ENCODE measurements at places on chromosomes 5 and 9.

- DNase-seq: no peak
Measured at GRCh38 chr5:17426104-17426749, 71.8 kb upstream of the TAF11L2 start.

GRCh38 chr9:107018861-107019545, 156.0 kb downstream of the ZNF462 start:
- no peak for DNase-seq

DNA sequence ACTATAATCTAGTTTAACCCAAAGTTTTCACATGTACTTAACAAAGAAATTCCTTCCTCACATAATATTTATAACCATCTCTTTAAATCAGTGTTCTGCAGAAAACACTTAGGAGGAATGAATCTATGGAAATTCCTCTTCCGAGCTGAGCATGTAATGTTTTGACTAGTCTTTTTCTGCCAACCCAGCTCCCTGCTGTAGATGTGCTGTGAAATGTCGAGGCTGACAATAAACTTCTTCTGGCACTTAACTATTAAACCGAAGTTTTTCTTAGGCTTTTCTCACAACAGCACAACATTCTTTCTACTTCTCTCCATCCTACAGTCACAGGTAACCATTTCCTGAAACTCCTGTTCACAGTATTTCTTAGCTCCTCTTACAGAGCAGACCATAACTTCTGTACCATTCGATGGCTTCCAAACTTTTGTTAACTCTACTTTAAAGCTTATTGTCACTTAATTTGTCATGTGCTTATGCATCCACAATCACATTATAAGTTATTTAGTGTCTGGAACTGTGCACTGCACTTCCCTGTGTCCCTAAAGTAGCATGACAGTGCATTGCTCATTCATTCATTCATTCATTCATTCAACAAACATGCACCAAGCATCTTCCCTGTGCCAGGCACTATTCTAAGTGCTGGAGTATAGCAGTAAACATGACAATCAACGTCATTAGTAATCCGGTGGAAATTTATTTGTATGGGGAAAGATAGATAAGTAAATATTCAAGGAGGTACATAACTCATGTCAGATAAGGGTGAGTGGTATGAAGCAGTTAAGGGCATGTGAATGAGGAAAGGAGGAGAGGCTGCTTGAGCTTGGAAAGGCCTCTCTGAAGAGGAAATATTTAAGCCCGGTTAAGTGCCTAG, 54.6 kb downstream of the TSSK1B start:
- no peak for DNase-seq

- no peak for DNase-seq
Measured at GRCh38 chr9:21558615-21559401, 76.7 kb upstream of the IFNE start.

GRCh38 chr5:145385276-145385675, 449.9 kb downstream of the PRELID2 start:
- no peak for DNase-seq

- peak; percentile 37 for DNase-seq
Measured at GRCh38 chr9:136662656-136663581, at the start of gene EGFL7. Gene EGFL7, plus strand, starts transcription at chr9:136662916. Its CDS starts 5,367 bp downstream, at chr9:136668283.

GRCh38 chr9:6384732-6385131, 28.3 kb upstream of the UHRF2 start:
- DNase-seq: no peak

GRCh38 chr9:123406691-123407216, 50.8 kb downstream of the CRB2 start:
- no peak for DNase-seq

GRCh38 chr5:173493846-173494245, 122.6 kb downstream of the BOD1 start:
- DNase-seq: no peak

- DNase-seq: no peak
Measured at GRCh38 chr5:181121675-181122561, 9.1 kb downstream of the OR2V1 start.

GRCh38 chr9:109766351-109766750, 13.6 kb upstream of the PALM2AKAP2 start:
- no peak for DNase-seq

GRCh38 chr5:148120317-148120716, 48.0 kb upstream of the SPINK14 start:
- no peak for DNase-seq

DNA sequence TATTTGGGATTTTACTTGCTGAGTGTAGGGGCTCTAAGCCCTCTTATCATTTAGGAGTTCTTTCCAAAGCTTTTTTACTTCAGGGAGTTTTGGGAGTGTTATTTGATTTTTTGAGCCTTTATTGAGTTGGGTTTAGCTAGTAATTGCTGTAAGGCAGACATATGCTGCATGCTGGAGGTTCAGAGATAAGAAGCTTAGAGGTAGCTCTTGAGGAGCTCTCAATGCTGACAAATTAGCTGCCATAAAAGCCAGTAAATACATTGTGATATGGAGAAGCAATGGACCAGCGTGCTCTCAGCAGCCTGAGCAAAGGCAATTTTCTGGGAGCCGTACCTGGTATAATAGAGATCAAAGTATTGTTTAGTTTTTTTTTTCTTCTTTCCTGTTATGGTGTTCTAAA, 11.6 kb downstream of the ARHGEF28 start:
- no peak for DNase-seq

- no peak for DNase-seq
Measured at GRCh38 chr9:109771087-109771486, 8.9 kb upstream of the PALM2AKAP2 start.
